Large intestine (tissue), 12 donors: ENCODE measurements at places on chromosomes 12 and 14. TPM values are rescaled to one million over a fixed set of nuclear protein-coding genes. Genes with fewer than 3 reads are reported as not detected.

DNA sequence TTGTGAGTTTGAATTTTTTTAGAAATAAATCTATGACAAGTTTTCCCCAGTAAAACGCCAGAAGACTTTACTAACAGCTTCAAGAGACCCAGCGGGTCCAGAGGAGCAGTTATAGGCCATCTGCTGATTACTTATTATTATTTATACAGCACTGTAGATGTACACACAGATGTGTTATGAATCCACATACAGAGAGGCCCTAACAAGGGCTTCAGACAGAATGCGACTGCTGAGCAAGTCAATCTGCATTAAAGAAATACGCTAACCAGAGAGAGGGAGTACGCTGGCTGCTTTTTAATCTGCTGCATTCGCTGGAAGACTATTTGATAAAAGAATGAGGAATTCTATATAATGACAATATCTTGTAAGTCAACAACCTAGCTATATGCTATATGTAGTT, 32.5 kb downstream of the ATF7 start:
- no peak for DNase-seq

DNA sequence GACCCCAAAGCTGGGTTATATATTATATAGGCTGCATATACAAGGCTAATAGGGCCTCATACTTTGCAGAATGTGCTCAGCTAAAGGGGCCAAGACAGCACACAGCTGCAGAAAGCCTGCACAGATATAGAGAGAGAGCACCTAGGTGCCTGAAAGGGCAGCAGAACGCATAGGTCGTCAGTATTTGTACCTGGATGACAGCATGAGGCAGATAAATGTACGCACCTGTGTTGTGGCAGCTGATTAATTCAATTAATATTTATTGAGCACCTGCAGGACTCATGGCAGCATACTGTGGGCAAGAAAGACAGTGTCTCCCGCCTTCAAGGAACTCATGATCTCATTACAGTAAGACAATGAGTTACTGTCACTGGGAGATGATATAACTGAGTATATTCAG, 33.4 kb downstream of the SPTB start:
- no peak for DNase-seq

GRCh38 chr12:47383942-47384341, 304.2 kb upstream of the AMIGO2 start:
- peak; percentile 50 for DNase-seq

The CRIP1 gene
- 136 TPM for polyA plus RNA-seq

The GPRC5D gene
- 2.4 TPM for polyA plus RNA-seq
